HCT116 (cell line): ENCODE measurements at places on chromosomes 1 and 21.
A peak's percentile ranks its signal among the peaks of the same experiment; 100 is the strongest.

- no peak for DNase-seq
Observed at GRCh38 chr1:65630855-65631254, 161.8 kb upstream of the PDE4B start.

DNA sequence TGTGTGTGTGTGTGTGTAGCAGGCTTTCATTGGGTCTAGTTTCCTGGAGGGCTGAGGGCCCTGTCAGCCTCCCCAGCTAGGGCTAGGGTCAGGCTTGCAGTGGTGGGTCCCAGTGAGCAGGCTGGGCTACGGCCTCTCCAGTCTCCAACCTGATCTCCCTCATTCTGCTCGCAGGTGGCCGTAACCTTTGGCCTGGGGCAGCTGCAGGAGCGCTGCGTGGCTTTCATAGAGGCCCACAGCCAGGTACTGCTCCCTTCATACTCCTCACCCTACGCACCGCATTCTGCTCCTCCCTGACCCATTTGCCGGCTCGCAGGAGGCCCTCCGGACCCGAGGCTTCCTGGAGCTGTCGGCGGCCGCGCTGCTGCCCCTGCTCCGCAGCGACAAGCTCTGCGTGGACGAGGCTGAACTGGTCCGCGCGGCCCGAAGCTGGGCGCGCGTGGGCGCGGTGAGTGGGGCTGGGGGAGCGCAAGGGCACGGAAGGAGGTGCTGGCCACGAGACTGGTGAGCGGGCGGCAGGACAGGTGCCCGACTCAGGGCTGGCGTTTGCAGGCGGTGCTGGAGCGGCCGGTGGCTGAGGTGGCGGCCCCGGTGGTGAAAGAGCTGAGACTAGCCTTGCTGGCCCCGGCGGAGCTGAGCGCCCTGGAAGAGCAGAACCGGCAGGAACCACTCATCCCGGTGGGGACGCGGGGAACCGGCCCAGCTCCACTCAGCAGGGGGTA lies 4.7 kb downstream of the BTBD19 start:
- DNase-seq = no peak

- DNase-seq = no peak
Observed at GRCh38 chr1:19007491-19008441, 51.3 kb upstream of the IFFO2 start.

DNA sequence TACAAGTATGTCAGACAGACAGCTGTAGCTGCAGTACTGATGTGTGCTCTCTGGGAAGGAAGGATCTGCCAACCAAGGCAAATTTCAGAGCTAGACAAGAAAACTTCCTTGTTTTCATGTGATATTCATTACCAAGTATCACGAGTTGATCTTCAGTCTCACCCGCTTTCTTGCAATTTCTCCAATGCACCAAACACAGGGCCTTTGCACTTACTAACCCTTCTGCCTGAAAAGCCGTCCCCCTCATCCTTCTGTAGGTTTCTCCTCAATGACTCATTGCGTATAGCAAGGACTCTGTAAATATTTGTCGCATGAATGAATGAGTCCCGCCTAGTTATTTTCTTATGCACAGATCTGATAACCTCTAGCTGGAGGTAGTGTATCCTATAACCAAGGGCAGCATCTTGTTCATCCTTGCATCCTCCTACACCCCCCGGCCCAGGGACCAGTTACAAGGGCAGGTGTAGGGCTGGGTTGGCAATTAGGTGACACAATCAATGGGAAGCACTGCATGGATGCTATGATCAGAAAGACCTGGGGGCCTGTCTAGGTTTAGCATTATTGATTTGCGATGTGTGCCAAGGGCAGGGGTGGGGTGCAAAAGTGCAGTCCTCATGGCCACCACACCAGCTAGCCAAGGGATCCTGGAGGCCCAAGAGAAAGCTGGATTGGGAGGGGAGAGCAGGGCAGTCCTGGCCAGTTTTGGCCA lies 51.4 kb upstream of the GPR157 start:
- no peak for DNase-seq

GRCh38 chr1:65213271-65214023 lies 65.4 kb downstream of the AK4 start:
- DNase-seq = no peak

GRCh38 chr1:207486198-207486597 lies 9.8 kb upstream of the CR1 start:
- no peak for DNase-seq

GRCh38 chr1:20220036-20220435 lies 33.7 kb upstream of the PLA2G2C start:
- no peak for DNase-seq

- no peak for DNase-seq
Observed at GRCh38 chr1:94125551-94126514, 4.9 kb upstream of the ABCA4 start.

- DNase-seq = no peak
Observed at GRCh38 chr1:212500983-212501382, 68.3 kb downstream of the NENF start.

- no peak for DNase-seq
Observed at GRCh38 chr1:55500601-55501000, 285.4 kb upstream of the USP24 start.

GRCh38 chr1:16137890-16138467 lies 17.9 kb downstream of the EPHA2 start:
- DNase-seq = no peak

DNA sequence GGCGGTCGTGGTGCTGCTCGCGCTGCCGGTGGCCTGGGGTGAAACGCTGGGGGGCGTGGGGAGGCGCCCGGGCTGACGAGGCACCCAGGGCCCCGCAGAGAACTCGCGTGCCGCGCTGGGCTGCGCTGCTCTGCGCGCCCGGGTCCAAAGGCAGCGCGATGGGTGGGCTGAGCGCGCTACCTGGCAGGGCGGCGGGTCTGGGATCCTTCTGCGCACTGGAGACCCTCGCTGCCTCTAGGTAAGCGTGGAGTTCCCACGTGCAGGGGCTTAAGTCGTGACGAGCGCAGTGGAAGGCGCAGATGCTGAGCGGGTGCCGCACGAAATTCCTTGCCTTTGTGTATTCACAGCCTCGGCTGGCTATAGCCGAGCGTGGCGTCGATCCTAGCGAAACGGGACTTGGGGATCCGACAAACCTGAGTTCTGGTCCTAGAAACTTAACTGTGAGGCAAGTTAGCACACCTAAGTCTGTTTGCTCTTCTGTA lies 24.6 kb downstream of the CR1L start:
- DNase-seq = no peak

DNA sequence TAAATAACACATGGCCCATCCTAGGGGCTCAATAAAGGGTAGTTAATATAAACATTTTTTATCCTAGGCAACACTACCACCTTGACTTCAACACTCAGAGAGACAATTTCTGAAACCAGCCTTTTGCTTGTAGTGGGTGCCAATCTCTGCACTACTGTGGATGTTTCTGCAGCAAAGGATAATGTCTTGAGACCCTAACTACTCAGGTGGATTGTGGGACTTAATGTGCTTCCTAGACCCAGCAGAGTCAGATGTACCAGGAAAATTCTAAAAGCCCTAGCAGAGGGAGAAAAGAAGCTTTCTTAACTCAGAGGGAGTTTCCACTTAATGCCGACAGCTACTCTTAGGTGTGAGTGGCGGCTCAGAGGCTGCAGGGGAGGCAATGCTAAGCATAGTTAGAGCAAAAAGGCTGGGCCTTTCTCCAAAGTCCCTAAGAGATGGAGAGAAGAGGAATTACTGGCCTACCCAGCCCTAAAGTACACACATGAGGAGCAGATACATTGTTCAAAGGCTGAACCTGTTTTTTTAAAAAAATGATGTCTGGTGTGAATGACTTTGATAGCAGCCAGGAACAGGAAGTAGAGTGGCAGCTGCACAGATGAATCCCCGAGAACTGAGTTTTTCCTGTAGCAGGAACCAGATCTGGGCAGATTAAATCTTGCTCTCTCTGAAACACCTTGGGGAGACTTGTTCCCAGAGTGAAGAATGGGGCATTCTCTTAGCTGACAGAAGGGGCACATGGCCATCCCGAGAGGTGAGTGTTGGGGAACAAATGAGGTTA lies 33.5 kb upstream of the ABCD3 start:
- DNase-seq = no peak

DNA sequence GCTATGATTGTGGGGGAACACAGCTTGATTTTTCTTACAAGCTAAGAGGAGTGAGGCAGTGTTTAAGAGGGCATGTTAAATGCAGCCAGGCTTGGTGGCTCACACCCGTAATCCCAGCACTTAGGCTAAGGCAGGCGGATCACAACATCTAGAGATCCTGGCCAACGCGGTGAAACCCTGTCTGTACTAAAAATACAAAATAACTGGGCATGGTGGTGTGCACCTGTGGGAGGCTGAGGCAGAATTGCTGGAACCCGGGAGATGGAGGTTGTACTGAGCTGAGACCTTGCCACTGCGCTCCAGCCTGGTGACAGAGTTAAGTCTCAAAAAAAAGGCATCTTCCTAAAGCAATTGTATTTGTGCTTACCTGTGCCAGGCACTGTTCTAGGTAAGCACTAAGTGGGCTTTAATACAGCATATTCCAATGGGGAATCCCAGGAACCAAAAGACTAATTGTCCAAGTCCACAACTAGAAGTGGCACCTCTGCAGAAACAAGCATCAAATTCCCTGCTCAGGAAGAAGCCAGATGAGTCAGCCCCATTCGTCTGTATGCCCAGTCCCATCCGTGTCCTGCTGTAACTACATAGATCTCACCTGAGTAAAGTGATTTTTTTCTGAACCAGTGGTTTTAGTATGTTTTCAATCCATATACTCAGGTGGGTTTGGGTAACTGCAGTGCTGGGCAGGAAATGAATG lies 4.6 kb downstream of the RCC1 start:
- DNase-seq = no peak

GRCh38 chr1:10257851-10258250 lies 47.5 kb downstream of the KIF1B start:
- DNase-seq = no peak

DNA sequence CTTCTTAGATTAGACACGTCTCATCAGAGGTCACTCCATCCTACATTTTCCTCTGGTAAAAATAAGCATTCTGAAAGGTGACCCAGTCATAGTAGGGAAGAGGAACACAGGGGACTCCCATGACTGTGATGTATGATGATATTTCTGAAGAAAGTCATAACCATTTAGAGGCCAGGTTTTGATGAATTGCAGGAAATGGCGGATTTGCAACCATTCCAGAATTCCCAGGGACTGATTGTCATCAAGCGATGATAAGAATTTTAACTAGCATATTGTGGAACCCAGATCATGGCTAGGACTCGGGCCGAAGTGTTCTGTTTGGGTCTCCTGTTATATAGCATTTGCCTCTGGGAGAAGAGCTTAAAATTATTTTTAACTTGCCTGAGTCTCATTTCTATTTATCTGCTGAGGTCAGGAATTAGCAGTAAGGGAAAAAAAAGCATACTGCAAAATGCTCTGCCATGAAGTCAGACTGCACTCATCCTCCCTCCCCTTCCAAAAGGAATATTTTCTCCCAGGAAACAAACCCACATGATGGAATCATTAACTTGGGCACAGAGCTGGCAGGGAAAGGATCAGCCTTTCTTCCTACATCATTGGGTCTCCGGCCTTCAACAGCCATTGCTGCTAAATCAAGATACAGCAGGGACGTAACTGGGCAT lies 286.7 kb downstream of the HLX start:
- no peak for DNase-seq

DNA sequence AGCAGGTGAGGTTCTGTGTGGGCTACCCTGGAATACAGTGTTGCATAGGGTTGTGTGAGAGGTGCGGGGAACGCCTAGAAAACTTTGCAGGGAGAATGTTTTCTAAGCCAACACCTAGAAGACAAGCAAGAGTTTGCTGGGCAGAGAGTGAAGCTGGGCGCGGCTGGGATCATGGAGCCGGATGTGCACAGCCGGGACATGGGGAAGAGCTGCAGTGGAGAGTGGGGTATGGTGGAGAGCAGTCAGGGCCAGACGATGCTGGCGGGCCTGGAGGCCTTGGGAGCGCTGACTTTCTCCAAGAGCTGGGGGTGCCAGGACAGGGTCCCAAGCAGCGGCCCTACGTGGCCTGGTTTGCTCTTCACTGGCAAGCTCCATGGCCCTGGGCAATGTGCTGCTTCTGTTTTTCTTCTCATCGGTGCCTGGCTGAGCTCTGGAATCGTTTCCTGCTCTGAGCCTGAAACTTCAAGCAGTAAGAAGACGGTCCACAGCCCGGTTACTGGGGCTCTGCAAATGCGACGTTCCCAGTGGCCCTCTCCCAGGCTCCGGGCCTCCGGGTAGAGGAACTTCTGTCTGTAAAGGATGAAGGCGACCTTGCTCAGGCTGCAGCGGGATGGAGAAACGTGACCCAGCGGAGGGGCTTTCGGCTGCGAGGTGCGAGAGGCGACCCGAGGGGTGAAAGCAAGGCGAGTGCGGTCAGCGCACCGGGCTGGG lies 51.9 kb upstream of the CD34 start:
- DNase-seq = no peak

- DNase-seq = no peak
Observed at GRCh38 chr1:96346719-96347118, 374.9 kb upstream of the PTBP2 start.

DNA sequence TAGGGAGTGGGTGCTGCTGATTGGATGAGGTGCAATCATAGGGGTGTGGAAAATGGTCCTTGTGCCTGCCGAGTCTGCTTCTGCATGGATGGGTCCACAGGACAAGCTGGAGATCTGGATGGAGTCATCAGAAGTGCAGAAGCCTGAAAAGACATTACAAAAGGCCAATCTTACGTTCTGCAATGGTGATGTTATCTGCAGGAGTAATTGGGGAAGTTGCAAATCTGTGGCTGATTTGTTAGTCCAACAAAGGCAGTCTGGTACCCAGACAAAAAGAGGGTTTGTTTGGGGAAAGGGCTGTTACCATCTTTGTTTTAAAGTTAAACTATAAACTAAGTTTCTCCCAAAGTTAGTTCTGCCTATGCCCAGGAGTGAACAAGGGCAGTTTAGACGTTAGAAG lies 166.5 kb downstream of the PGBD5 start:
- no peak for DNase-seq

- no peak for DNase-seq
Observed at GRCh38 chr1:100869996-100870395, 24.6 kb downstream of the EXTL2 start.

DNA sequence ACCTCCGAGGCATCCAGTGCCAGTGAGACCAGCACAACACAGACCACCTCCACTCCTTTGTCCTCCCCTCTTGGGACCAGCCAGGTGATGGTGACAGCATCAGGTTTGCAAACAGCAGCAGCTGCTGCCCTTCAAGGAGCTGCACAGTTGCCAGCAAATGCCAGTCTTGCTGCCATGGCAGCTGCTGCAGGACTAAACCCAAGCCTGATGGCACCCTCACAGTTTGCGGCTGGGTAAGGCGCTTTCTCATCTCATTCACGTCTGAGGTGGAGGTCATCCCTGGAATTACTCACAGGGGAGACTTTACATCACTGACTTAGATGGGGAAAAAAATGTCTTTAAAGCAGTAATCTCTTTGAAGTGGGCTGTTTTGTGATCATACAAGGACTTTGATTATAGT lies 106.3 kb downstream of the CD247 start:
- no peak for DNase-seq

DNA sequence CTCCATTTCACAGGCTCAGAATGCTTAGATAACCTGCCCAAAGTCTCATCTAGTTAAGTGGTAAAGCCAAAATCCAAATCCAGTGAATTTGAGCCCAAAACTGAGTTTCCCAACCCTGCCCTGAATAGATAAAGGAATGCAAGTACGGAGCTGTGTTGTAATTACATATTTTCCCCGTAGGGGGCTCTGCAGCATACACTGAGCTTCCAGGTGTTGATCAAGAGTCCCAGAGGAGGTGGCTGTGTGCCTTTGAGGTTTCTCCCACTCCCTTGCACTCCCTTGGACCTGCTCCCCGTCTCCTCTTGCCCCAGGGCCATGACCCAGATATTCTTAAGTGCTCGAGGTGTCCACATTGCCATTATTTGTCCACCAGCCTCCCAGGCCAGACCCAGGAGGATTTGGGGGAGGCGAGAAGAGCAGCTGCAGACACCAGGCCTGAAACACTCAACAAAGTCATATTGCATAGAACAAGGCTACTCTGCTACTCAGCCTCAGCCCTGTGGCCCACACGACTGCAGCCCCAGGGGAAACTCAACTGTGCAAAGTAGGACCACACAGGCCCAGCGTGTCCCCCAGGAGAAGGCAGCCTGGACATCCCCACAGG lies 18.4 kb upstream of the LY9 start:
- DNase-seq = peak; percentile 29
